ENCODE measurements at places on chromosomes 11 and 22.

- DNase-seq, result no peak
These were observed 18.8 kb downstream of the PPIL2 start for GRCh38 chr22:21684492-21685163.

DNA sequence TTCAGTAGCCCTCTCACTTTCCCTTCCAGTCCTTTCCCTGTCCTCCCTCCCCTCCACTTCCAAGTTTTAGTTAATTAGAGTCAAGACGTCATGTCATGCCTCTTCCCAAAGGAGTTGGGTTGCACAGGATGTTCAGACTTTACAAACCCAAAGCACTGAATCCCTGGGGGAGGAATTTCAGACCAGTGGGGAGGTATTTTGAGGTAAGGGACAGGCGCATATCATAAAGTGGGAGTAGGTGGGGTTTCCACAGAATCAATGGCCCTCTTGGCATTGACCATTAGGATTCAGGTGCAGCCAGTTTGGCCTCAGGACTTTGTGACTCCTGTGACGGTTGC is 733 bp upstream of the ACP2 start:
- no peak for DNase-seq

DNA sequence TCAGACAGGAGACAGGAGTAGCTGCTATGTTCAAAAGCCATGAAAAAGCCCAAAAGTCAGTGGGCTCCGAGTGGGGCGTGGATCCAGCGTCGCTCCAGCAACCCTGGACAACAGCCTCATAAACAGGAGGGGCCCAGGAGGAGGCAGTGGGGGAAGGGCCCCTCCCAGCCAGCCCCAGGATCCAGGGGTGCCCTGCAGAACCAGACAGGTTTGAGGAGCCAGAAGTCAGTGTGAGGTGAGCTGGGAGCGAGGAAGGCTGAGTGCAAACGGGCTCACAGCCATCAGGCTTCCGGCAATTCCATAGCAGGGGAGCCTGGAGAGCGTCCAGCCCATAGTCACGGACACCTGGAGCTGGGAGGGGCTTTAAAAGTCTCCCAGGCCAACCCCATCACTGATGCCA is 217.7 kb downstream of the MN1 start:
- DNase-seq, result no peak

DNA sequence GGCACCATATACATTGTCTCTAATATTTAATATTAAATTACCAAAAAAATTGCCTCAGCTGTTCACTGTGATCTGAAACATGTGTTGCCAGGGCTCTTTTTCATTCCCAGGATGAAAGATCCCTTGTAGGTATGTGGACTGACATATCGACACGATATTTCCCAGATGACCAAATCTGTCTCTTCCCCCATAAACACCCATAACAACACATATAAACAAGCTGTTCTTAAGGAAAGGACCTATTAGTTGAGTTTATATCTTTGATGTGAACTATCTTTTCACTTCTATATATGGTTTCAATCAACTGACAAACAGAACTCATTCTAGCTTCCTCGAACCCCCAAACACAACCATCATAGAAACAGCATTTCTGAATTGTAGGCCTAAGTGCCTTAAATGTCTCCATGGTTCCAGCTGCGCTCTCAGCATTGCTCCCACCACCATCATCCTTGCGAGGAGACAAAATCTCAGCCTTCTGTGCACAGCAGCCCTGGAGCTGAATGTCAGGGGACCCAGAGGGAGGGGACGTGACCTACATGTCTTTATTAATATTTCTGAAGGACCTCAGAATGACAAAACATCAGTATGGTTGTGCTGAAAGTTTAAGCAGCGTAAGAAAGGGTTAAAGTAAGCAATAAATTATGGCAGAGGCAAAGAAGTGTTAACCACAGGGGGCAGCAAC is 67.0 kb downstream of the ETS1 start:
- peak; percentile 35 for DNase-seq

DNA sequence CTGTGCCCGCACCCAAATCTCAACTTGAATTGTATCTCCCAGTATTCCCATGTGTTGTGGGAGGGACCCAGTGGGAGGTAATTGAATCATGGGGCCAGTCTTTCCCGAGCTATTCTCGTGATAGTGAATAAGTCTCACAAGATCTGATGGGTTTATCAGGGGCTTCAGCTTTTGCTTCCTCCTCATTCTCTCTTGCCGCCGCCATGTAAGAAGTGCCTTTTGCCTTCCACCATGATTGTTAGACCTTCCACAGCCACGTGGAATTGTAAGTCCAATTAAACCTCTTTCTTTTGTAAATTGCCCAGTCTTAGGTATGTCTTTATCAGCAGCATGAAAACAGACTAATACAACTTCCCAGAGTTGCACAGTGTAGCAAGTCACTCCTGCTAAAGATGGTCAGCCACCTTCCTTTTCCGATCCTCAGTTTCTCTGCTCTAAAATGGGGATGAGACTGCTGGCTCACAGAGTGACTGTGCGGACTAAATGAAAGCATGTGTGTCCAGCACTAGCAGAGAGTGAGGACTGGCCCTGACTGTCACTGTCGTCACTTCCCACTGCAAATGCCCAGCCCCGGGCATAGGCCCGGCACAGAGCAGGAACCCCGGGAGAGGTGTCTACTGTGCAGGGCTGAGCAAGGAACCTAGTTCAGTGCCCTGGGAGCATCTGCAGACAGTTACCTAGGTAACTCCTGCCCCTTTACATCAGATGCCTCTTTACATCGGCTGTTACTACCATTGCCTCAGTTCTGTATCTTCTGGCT is 9.5 kb downstream of the TSKU start:
- no peak for DNase-seq

GRCh38 chr11:73752903-73753302 is 8.0 kb downstream of the RAB6A start:
- no peak for DNase-seq

DNA sequence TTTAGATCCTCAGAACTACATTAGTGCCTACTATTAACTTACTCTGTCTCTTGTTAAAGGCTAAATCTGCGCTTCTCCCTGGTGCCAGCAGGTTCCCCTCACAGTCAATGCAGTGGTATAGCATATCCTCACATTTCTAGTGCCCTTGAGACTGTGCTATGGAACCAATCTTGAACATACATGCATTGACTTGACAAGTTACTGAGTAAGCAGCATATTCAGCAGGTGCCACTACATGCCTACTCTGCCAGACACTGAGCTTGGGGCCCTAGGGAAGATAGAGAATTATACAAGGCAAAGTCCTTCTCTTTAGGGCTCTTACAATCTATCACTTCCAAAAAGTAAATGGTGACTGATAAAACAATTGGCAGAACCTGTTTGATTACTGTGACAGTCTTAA is 3.2 kb downstream of the FUT4 start:
- peak; percentile 44 for DNase-seq

DNA sequence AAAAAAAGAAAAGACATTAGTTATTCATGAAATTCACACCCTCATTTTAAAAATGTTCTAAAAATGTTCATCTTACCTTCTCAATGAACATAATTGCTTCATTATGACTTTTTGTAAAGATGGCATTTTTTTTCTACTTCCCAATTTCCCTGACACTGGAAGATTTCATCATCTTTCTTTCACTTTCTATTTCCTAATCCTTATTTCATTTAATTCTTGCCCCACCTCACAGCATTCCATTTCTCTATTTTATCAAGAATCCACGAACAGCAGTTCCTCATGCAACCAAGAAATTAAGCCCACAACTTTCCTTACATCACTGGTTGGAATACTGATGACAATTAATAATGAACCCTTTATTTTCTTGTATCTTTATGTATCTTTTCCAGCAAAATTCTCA is 1.9 kb downstream of the PATL1 start:
- DNase-seq, result no peak

GRCh38 chr11:113782134-113782533 is 2.5 kb downstream of the CLDN25 start:
- DNase-seq, result no peak

DNA sequence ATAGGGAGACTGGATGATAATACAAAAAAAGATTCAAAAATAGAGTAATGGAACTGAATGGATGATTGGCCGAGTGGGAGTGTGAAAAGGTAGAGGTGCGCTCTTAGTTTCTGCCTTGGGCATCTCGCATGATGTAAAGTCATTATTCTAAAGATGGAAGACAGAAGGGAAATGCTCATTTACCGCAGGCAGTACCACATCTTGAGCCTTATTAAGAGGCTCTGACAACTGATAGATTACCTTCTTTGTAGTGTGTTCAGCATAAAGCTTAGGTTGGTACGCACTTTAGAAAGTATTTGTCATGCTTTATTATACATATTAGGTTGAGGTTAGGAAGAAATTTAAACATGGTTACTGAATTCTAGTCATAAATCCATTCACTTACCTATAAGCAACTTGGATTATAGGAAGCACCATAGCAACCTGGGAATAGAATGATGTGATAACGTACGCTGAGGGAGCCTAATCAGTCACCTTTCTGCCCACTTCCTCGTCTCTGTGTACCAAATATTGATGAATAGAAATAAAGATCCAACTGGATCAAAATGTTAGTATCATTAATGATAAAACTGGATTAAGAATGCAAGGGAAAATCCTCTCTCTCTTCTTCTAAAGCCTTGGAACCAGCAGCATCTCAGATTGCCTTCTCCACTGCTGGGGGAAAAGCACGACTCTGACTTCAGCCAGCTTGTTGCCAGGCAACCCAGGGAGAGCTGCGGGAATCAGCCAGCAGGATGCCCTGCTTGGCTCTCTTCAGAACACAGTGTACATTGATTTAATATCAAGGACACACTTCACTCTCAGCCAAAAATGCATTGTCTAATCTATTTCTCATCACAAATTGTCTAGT is 29.0 kb upstream of the VWA5A start:
- DNase-seq, result no peak

DNA sequence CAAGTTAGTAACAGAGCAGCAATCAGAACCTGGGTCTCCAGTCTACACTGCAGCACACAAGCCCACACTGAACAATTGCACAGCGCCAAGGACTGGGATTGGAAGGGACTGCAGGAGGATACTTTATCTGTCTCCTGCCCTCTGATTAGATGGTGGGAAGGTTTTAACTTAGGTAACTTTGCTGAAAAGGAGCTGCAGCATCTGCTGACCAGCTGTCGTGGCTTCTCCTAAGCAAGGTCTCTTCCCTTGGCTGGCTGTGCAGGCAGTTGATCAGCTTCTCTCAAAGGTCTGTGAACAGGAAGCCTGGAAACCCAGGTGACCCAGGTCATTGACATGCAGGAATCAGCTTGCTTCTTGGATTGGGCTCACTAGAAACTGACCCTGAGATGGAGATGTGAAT is 82.4 kb downstream of the ISX start:
- no peak for DNase-seq

DNA sequence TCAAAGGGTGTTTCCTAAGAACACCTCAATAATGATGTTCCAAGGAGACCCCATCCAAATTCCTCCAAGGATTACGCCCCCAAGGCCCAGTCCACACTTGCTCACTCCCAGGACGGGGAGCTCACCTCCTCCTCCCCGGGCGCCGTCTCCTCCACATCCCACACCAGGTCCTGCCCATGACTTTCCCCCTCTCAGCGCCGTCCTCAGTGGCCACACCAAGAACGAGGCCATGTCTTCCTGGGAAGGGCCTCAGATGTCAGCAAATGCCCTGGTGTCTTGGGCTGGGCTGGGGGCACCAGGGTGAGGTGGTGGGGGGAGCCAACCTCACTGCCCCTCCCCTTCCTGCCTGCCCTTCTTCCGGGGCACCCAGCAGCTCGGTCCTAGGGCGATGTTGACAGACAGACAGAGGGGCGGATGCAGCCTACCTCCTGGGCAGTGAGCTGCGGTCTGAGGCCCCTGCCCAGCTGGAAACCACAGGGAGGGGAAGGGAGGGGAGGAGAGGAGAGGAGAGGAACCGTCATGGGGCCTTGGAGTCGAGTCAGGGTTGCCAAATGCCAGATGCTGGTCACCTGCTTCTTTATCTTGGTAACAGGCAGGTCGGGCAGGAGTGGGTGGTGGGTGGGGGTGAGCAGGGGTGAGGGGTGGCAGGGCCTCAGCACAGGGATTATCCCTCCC is at the start of the genes C11orf21 and TSPAN32:
Gene C11orf21, minus strand, starts transcription at position 288 of the 675 bp plus-strand sequence. Its CDS starts 110 bp downstream, at position 178.
Gene TSPAN32, plus strand, starts transcription at position 383 of the 675 bp plus-strand sequence. Its CDS starts 137 bp downstream, at position 520.
- DNase-seq, result peak; percentile 99

- DNase-seq, result peak; percentile 10
These were observed 42.9 kb upstream of the AKIP1 start for GRCh38 chr11:8867931-8868631.

DNA sequence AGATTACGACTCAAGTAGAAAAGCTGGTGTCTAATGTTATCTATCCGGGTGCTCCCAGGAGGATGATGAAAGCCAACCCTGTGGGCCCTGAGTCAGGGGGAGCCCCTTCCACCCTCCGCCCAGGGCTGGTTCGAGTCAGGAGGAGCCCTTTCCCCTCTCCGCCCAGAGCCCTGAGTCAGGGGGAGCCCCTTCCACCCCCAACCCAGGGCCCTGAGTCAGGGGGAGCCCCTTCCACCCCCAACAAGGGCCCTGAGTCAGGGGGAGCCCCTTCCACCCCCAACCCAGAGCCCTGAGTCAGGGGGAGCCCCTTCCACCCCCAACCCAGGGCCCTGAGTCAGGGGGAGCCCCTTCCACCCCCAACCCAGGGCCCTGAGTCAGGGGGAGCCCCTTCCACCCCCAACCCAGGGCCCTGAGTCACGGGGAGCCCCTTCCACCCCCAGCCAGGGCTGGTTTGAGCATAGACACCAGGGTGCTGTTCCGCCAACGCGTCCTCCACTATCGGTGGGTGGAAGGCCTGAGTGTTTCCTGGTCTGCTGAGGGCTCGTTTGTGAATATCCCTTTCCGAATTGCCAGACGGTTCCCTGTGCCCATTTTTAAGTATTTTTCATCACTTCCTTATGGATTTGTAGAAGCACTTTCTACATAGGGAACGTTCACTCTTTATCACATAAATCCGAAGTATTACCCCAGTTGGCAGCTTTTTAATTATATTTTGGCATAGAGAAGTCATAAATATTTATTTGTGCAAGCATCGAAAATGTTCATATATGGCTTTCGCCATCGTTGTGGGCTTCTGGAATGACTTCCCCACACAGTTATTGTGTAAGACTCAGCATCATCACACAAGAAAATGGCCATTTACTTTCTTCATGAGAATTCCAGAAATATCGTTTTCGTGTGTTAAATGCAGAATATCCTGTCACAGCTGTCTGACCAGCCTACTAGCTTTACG is 380.6 kb downstream of the BRD1 start:
- DNase-seq, result no peak

GRCh38 chr22:28931844-28932567 is 48.6 kb downstream of the ZNRF3 start:
- no peak for DNase-seq

GRCh38 chr11:75771646-75772410 is 3.2 kb downstream of the DGAT2 start:
- DNase-seq, result no peak

GRCh38 chr11:17979770-17980371 is 33.0 kb downstream of the SERGEF start:
- DNase-seq, result peak; percentile 56

DNA sequence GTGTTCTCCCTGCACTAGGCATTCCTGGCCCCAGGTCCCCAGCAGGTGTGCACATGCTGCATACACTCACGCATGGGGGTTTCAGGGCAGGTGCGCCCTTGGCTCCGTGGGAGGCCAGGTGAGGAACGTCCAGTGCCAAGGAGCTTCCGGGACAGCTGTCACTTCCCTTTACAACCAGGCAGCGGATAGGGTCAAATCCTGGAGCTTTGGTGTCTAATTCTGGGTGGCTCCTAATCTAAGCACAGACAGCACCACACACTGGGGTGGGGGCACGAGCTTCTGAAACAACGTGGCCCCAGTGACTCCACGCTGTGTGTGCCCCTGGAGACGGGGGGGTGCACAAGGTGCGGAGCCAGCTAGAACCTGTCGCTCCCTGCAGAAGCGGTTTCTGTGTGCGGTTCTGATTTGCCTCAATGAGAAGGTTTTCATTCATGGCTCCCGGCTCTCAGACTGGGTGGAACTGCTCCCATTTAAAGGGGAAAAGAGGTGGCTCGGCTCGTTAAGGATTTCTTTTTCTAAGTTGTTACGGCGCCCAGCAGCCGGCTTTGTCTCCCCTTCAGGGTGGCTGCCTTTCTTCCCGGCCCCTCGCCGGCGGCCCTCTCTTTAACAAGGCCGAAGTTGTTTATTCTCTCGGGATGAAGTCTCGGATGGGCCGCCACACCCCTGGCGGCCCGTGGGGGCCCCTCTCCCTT is 5.0 kb downstream of the CCND1 start:
- no peak for DNase-seq

All from hematopoietic multipotent progenitor cell treated with erythropoietin and hydrocortisone succinate and interleukin-3 and kit ligand, for 4 days (in vitro differentiated cells).